ENCODE measurements at places on chromosomes 1 and 21.

DNA sequence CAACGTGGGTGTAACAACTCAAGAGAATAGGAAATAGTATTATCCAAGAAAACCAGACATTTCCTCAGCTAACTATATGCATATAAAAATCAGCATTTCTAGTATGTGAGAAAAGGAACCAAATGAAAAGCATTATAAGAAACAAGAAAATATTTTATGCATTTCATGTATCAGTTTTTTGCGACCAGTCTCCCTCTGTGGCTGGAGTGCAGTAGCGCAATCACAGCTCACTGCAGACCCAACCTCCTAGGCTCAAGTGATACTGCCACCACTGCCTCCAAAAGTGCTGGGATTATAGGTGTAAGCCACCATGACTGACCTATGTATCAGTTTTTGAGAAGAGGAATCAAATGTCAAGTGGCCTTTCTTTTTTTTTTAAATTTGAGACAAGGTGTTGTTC is 31.0 kb downstream of the SLC16A1 start:
- DNase-seq, result no peak

GRCh38 chr1:168613038-168613451 is 36.6 kb downstream of the XCL1 start:
- no peak for DNase-seq

DNA sequence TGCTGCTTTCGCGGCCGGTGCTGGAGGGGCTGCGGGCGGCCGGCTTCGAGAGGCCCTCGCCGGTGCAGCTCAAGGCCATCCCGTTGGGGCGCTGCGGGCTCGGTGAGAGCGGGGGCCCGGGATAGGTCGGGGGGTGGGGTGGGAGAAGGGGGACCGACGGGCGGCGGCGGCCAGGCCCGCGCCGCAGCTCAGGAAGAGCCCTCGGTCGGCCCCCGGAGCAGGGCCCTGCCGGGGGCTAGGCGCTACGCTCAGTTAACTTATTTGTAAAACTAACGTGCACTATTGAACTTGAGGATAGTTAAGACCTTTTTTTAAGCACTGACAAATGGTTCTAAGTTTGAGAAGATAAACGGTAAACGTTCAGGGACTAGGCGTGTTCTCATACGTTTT is 418 bp downstream of the DDX20 start:
- DNase-seq, result no peak

DNA sequence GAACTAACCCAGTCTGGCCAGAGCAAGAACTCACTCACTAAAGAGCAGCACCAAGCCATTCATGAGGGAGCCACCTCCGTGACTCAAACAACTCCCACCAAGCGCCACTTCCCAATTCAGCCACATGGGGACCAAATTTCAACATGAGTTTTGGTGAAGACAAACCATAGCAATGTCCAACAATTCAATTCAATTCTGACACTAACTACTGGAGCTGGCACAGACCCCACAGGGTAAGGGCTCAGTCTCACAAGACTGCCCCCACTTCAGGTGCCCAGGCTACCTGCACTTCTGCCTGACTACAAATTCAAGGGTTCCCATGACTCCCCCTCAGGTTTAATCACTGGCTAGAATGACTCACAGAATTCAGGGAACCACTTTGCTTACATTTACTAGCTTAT is 48.8 kb upstream of the RAP1A start:
- DNase-seq, result no peak

- no peak for DNase-seq
These were observed 31.3 kb upstream of the KCNA2 start for GRCh38 chr1:110637475-110637874.

GRCh38 chr1:10890491-10891071 is 94.1 kb upstream of the CASZ1 start:
- DNase-seq, result no peak

GRCh38 chr1:21914450-21914849 is 22.7 kb downstream of the HSPG2 start:
- no peak for DNase-seq

GRCh38 chr21:19565587-19565986 is 1162.0 kb upstream of the TMPRSS15 start:
- DNase-seq, result no peak

- DNase-seq, result no peak
These were observed 36.7 kb downstream of the MEF2D start for GRCh38 chr1:156463874-156464273.

DNA sequence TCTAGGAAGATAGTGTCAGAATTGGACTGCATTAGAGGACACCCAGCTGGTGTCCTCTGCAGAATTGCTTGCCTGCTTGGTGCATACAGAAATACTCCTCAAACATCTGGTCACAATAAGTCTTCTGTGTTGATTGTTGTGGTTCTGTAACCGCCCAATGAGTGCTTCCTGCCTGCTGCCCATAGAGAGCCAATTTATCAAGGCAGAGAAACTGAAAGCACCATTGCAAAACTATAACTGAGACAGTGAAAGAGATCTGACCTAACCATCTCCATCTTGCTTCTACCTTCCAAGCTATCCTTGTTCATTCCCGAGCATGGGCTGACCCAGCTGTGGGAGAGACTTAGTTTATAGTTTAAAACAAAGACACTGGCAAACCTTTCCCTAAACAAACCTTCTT is 462.4 kb upstream of the RGS18 start:
- no peak for DNase-seq

DNA sequence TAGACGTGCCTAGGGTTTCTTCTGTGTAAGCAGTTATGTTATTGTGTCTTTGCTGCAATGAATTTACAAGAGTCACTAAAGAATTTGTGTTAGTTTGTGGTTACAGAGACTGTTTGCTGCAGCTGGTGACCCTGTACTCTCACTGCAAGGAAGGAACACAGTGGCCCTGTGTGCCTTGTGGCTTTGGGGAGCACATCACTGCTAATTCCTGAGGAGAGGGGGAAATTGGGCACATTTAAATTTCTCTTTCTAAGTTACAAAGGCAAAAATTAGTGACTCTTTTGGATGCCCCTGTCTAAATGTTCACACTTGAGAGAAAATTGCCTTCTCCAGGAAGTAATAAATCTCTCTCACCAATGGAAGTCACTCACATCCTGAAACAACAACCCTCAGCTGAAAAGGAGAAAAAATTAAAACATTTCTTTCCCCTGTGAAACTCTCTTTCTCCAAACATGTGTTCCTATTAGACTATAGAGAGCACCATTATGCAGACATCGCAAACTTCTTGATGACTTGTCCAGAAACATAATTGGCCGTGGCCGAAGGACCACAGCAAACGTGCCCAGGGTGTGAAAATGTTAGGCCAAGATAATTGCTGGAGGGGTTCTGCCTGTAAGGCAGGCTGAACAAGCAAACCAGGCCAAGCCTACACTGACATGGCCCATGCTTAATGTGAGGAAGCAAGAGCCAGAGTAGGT is 32.3 kb upstream of the SPAG17 start:
- no peak for DNase-seq

GRCh38 chr1:74341702-74342339 is 106.6 kb downstream of the TNNI3K start:
- no peak for DNase-seq

GRCh38 chr1:40856656-40857302 is 5.4 kb downstream of the CITED4 start:
- DNase-seq, result no peak

- peak; percentile 40 for DNase-seq
These were observed 1.1 kb downstream of the FALEC start for GRCh38 chr1:150516616-150517015.

- no peak for DNase-seq
These were observed 367.3 kb downstream of the SMYD3 start for GRCh38 chr1:246139745-246140182.

DNA sequence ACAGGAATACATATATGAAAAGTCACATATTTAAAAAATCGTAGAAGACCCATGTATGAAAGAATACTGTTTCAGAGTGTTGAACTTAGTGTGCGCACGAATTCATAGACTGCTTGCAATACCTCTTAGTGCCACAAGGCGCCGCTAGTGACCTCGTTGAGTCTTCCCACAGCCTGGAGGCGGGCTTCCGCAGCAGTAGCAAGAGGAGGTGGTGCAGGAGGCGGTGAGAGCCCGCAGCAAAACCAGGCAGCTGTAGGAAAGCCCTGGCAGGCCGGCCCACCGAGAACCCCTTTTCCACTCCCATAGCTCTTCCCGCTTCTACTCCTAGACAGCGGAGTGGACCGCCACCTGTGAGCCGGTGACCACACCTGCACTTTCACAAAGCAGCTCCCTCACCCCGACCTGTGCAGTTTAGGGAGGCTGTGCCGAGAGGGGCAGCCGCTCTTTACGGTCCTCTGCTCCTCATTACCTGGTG is 23.5 kb downstream of the MTARC1 start:
- peak; percentile 79 for DNase-seq

GRCh38 chr1:229225331-229225782 is 45.6 kb upstream of the RAB4A start:
- no peak for DNase-seq

DNA sequence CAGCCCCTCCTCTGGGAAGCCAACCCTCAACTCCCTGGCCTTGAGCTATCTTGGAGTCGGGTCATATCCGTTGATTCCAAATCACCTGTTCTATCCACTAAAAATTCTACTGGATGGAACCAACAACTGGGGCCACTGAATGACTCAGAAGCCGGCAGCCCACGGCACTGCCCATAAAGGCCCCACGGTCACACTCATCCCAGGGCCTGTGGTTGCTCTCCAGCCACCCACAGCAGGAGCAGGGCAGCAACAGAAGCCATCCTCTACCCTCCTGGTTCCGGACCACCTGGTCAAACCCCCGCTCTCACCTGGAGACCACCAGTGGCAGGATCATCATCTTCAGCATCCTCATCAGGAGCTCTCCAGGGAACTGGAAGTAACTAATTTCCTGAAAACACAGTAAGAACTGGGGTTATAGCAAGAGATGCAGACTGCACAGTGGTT is 8.4 kb downstream of the SLC1A7 start:
- no peak for DNase-seq

- no peak for DNase-seq
These were observed 295.8 kb downstream of the LTN1 start for GRCh38 chr21:28696844-28697410.

- DNase-seq, result peak; percentile 94
These were observed 33.6 kb downstream of the HENMT1 start for GRCh38 chr1:108627256-108627655.

- DNase-seq, result no peak
These were observed 22.9 kb upstream of the MTF2 start for GRCh38 chr1:93056214-93056613.

- DNase-seq, result no peak
These were observed 6.5 kb upstream of the GNPAT start for GRCh38 chr1:231234506-231234905.

DNA sequence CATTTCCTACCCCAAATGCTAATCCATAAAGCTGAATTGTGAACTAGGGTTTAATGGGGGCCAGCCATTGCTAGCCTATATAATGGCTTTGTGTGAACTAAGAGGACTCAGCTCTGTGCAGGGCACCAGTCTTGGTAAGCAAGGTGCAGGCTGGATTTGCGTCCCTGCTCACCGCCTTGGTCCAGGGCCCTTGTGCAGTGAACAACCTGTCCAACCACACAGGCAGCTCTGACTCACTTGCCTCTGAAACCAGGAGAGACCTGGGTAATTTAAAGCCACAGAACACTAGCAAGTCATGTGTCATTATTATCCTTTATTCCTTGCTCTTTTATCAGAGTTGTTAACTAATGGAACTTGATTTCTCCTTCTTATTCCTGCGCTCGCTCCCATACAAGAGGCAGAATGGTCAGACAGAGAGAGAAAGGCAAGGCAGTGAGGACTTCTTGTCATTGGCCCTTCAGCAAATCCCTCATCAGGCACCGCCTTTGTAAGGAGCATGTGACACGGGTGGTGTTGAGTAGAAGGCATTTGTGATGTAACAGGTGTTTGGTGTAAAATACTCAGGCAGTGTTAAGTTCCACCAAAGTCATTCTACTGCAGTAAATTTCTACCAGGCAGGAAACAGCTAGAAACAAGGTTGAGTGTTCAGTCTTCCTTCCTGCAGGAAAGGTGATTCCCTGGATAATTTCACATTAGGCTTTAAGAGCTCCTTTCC is 67.3 kb upstream of the OLIG2 start:
- no peak for DNase-seq

DNA sequence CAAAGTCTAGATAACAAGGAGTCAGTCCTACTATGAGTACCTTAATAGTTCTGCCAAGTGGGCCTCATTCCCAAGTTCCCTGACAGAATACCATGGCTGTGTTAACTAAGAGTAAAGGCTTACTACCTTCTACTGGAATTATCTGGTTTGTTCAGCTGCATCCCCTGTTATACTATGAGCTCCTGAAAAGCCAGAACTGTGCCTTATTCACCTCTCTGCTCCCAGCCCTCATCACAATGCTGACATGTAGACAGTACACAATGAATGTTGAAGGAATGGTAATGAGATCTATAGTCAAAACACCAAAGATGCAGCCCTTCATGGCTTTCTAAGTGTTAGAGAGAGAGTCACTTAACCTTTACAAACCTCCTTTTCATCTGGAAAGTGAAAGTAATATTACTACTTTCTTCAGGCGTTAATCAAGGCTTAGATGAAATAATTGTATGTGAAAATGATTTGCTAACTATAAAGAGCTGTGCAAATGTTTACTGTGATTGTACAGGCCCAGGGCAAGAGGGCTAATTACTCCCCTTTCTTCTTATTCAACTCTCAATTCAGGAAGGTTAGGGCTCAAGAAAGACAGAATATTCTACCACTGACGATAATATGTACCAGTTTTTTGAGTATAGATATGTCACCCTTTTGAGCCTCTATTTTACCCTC is 70.3 kb upstream of the MROH9 start:
- DNase-seq, result no peak

DNA sequence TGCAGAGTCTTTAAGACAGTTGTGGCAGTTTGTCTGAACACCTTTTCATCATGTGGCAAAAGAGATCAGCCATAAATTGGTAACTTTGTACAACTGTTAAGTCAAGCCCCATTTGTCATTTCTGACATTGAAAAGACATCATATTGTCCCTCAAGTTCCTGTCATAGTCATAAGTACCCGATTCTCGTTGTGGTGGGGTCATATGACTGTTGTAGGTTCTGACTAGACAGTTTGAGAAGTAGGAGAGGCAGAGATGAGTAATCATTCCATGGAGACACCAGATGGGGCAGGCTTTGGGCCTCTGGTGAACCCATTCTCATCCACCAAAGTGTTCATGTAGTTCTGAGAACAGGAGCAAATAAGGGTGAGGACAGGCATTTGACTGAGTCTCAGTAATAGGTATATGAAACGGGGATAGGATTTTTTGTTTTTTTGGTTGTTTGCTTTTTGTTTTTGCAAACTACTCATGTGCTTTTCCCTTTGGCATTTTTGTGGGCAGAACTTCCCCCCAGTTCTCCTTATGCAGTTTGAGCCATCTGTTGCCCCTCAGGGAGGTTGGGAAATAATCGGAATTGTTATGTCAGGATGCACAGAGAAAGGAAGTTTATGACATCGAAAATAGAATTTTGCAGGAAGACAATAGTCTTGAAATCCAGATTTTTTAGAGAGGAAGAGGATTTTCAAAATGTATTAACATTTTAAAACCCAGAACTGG is 86.9 kb upstream of the KCNE2 start:
- DNase-seq, result no peak

Measured in NCI-H2227 treated with DMSO at 0.1 percent for 48 hours (cell line).